ENCODE measurements at places on chromosomes 4 and X. TPM values are rescaled to one million over a fixed set of nuclear protein-coding genes. Genes with fewer than 3 reads are reported as not detected.
A peak's percentile ranks its signal among the peaks of the same experiment; 100 is the strongest.

DNA sequence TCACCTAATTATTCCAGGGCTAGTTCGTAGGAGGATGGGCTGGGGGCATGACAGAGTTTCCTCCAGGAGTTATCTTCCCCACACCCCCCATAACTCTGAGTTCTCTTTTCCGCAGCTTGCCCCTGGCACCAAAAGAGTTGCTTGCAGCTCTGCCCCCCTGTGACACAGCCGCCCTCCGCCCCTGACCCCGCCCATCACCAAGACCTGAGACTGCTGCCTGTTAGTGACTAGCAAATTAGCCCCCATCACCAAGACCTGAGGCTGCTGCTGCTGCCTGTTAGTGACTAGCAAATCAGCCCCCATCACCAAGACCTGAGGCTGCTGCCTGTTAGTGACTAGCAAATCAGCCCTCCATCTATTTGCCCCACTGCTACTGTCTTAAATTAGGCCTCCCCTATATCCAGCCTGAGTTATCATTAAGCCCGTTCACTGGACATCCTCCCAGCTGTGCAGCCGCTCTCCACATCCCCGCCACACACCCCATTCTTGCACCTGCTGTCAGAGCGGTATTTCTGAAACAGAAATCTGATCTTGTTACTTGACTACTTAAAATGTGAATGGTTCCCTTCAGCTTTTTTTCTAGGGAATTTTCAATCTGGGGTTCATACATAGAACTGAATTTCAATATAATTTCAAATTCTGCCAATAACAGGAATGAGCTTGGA, 1.5 kb upstream of the PAPSS1 start:
- H3K4me1 ChIP-seq: no peaks in the 10 kb centered on the region
- H3K27me3 ChIP-seq: no peaks in the 10 kb centered on the region
- no peak overlapping the region for H3K4me3 ChIP-seq
- H3K27ac ChIP-seq: no peak overlapping the region
- no peaks in the 10 kb centered on the region for H3K36me3 ChIP-seq

DNA sequence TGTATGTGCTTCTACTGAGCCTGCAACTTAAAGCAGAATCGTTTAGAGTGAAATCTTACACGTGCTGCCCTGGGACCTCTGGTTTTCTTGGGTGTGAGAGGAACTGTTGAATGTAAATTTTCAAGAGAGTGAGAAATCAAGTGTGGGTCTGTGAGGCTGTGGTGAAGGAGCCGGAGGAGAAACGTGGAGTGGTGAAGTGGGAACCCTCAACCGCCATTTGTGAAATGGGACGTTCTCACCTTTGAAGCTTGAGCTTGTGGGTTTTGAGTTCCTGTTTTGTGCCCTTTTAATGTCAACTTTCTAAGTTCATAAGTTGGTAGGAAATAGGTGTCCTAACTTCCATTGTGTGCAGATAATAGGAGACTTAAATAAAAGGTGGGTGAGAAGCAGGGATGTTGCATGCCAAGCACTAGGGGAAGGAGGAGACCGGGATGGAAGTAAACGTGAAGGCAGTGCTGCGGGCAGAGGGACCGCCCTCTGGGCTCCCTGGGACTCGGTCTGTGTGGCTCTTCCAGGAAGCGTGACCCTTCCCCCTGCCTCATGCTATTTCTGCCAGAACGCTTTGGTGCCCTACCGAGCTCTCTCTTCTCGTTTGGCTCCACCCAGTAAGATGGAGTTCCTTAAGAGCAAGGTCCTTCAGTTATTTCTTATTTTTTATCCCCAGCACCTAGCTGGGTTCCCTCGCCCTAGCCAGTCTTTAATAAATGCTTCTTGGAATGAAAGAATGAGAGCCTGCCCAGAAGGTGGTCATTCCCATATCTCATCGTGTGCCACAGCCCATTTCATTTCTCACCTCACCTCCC, 56.0 kb downstream of the TMEM131L start:
- H3K27me3 ChIP-seq: no peaks in the 10 kb centered on the region
- H3K36me3 ChIP-seq: no peaks in the 10 kb centered on the region
- no peak for DNase-seq
- H3K27ac ChIP-seq: no peak overlapping the region
- peaks cover 48% of the 10 kb centered on the region for H3K4me1 ChIP-seq

GRCh38 chr4:100895556-100896197, 377.9 kb upstream of the EMCN start:
- H3K4me3 ChIP-seq: peak overlapping the region; percentile 40
- H3K27ac ChIP-seq: peak overlapping the region; percentile 27

DNA sequence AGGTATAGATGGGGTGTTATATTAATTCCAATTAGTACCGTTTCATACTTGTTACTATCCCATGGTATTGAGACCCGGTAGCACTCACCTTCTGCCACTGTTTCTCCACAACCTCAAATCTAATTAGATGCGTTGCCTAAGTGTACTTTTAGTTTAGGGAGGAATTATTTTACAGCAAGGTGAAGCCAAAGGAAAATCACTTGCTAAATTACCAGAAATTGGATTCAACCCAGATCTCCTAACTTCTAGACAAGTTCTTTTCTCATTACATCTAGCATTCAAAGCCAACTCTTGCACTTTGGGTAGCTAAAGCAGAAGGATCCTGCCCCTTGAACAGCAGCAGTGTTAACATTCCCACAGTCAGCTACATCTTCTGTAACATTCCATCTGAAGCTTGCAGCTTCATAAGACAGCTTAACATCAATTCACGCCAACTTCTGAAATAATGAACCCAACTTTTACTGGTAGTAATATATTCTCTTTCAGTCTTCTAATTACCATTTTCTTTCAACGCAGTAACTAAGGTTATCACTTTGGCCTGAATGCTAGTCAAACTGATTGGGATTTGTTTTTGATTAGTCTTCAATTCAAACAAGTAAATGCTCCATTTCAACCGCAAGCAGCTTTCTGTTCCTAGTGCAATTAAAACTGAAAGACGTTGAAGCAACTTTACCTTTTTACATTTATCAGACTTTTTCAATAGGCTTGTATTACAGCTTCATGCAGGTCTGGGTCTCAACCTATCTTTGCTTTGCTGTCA, 934 bp upstream of the SEC31A start:
- peak overlapping the region; percentile 97 for H3K27ac ChIP-seq
- H3K36me3 ChIP-seq: no peaks in the 10 kb centered on the region
- H3K4me1 ChIP-seq: no peaks in the 10 kb centered on the region
- peak overlapping the region; percentile 83 for H3K4me3 ChIP-seq

Gene AFM
- total RNA-seq: 149 TPM

- H3K36me3 ChIP-seq: no peaks in the 10 kb centered on the region
- H3K4me1 ChIP-seq: no peaks in the 10 kb centered on the region
- no peak overlapping the region for H3K4me3 ChIP-seq
- H3K27ac ChIP-seq: no peak overlapping the region
- H3K27me3 ChIP-seq: no peaks in the 10 kb centered on the region
Measured at GRCh38 chr4:42144028-42144427, 8.4 kb downstream of the BEND4 start.

- DNase-seq: no peak
- no peaks in the 10 kb centered on the region for H3K27me3 ChIP-seq
- H3K36me3 ChIP-seq: no peaks in the 10 kb centered on the region
- H3K4me1 ChIP-seq: no peaks in the 10 kb centered on the region
Measured at GRCh38 chrX:28135378-28136047, 154.3 kb upstream of the DCAF8L1 start.

GRCh38 chr4:113823291-113823659, 61.7 kb upstream of the CAMK2D start:
- no peak for DNase-seq
- H3K36me3 ChIP-seq: no peaks in the 10 kb centered on the region
- H3K27me3 ChIP-seq: no peaks in the 10 kb centered on the region
- no peaks in the 10 kb centered on the region for H3K4me1 ChIP-seq
- no peak overlapping the region for H3K4me3 ChIP-seq

DNA sequence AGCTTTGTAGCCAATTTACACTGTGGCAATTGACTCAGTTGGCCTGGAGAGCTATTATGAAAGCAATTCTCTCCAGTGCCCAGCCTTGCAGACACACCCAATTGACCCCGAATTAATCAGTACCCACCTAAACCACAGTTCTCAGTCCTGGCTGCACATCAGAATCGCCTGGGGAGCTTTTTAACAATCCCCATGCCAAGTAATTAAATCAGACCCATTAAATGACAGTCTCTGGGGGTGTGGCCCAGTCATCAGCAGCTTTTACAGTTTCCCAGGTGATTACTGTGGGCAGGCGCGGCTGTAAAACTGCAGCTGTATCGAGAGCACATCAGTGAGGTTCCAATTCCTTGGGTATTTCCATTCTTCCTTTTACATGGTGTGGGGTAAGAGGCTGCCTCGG, 460.9 kb upstream of the FAT1 start:
- DNase-seq: no peak
- no peaks in the 10 kb centered on the region for H3K27me3 ChIP-seq
- no peaks in the 10 kb centered on the region for H3K36me3 ChIP-seq

DNA sequence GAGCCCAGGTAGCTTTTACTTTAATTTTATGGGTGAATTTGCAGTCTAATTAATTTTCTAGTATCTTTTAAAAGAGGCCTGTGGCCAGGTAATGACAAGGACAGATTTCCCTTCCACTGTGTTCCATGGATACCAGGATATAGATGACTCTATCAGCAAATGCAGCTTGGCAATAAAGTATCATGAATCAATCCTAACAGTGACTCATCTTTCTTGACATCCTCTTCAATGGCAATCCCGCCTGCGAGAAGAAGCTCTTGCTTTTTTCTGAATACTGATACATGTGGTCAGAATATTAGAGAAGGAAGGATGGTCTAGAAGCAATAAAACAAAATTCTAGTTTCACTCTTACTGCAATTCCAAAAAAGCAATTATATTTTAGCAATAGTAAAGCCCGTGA, 267.8 kb downstream of the DTHD1 start:
- no peaks in the 10 kb centered on the region for H3K4me1 ChIP-seq
- no peak for DNase-seq
- no peaks in the 10 kb centered on the region for H3K36me3 ChIP-seq
- H3K27ac ChIP-seq: no peak overlapping the region
- no peaks in the 10 kb centered on the region for H3K27me3 ChIP-seq
- no peak overlapping the region for H3K4me3 ChIP-seq

DNA sequence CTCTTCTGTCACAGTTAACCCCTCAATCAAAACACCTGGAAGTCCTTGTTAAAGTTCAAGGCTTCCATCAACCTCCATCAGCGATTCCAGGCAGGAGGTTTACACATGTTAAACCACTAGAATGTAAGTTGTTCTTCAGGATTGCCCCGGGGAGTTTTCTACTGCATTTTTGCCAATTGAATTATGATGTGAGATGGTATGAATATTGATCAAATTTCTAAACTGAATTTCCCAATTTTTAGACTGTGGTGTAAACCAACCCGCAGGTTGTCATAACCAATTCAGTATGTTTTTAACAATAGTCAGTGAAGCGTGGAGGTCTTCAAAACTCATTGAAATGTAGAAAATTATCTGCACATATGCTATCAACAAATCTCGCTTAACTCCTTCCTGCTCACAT, 21.2 kb upstream of the TENM3 start:
- H3K4me1 ChIP-seq: peaks cover 12% of the 10 kb centered on the region
- H3K36me3 ChIP-seq: no peaks in the 10 kb centered on the region
- DNase-seq: no peak
- H3K27me3 ChIP-seq: no peaks in the 10 kb centered on the region

Gene TAB3
- 17.1 TPM for total RNA-seq

DNA sequence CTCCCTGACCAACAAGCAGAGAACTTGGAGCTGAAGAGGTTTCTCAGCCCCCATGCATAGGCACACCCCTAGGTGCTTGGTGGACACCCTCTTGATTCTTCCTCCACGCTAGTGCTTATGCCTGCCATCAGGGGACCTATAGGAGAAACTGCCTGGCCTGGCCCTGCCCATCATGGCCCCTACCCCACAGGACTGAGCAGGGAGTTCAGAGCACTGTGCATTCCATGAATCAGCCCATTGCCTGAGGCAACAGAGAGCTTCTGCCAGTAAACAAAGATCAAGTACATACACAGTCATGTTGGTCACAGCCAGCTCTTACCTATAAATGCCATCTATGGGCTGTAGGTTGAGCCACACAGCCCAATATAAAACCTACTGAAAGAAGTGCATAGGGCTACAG, 99.1 kb upstream of the EDNRA start:
- no peaks in the 10 kb centered on the region for H3K27me3 ChIP-seq
- DNase-seq: no peak
- H3K36me3 ChIP-seq: no peaks in the 10 kb centered on the region
- no peak overlapping the region for H3K4me3 ChIP-seq
